ENCODE measurements at places on chromosomes 11 and 22. TPM values are rescaled to one million over a fixed set of nuclear protein-coding genes. Genes with fewer than 3 reads are reported as not detected.

MOV10L1 gene
- total RNA-seq = 1.8 TPM

TMPRSS5 gene
- 2.1 TPM for total RNA-seq

HDAC10 gene
- total RNA-seq = 19.6 TPM

PLAAT5 gene
- 5.5 TPM for total RNA-seq

NXPE1 gene
- total RNA-seq = not detected

RANBP1 gene
- 144 TPM for total RNA-seq

INS gene
- not detected for total RNA-seq

MAP6 gene
- total RNA-seq = 102 TPM

OR5P2 gene
- 0.23 TPM for total RNA-seq

TMEM151A gene
- 23.5 TPM for total RNA-seq

OR51B5 gene
- 0.46 TPM for total RNA-seq

TRIM51 gene
- not detected for total RNA-seq
